ENCODE measurements at places on chromosomes 4 and X.

DNA sequence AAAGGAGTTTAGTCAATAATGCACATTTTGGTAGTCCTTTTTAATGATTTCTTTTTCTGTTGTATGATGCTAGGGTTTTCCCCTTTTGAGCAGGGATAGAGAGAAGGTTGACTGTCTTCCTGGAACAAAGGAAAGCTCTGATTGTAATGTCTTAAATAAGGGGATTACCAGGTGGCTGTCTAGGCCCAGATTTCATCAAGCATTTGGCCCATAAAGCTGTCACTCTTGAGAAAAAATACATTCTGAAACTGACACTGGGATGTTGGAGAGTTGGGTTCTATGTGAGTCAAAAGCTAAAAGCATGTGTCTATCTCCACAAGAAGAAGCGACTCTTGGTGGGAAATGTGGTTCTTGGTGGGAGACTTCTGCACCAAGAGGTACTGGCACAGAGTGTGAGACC, 26.4 kb downstream of the KIAA1210 start:
- no peaks in the 10 kb centered on the region for H3K4me1 ChIP-seq
- no peak overlapping the region for H3K4me3 ChIP-seq
- H3K27me3 ChIP-seq, result no peaks in the 10 kb centered on the region
- H3K36me3 ChIP-seq, result no peaks in the 10 kb centered on the region

GRCh38 chrX:13797512-13797911, 19.4 kb downstream of the GPM6B start:
- no peak for DNase-seq
- H3K27ac ChIP-seq, result no peak overlapping the region
- no peaks in the 10 kb centered on the region for H3K27me3 ChIP-seq

DNA sequence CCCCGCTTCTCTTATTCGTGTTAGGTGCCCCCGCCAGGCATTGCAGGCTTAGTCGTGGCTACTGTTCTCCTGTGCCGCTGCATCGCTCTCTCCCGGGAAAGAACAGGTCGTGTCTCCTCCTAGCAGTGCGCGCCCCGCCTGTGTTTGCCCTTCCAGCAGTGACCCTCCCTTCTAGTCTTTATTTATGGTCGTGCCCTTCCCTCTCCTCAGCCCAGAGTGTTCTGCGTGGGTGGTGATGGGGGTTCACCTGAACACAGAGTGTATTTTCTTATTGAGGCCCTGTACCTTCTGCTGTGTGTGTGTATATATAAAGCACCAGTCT, 15.2 kb downstream of the USP11 start:
- H3K4me1 ChIP-seq, result no peaks in the 10 kb centered on the region
- no peak overlapping the region for H3K27ac ChIP-seq
- H3K27me3 ChIP-seq, result no peaks in the 10 kb centered on the region
- H3K36me3 ChIP-seq, result no peaks in the 10 kb centered on the region

DNA sequence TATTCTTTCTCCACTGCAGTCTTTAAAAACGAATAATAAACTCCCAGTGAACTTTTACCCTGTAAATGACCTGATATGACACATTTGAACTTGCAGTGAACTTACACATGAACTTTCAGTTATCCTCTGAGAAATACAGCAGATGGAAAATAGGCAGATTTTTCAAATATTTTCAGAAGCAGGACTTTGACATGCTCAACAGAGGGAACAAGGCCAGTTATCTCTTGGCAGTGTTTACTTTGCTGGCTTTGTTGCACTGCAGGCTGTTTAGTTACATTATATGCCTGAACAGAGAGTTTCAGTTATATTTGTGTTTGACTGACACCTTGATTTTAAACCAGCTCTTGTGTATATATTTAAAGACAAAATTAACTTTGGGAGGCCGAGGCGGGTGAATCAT, 47.6 kb upstream of the FGG start:
- no peak for DNase-seq
- no peaks in the 10 kb centered on the region for H3K36me3 ChIP-seq
- no peak overlapping the region for H3K27ac ChIP-seq

DNA sequence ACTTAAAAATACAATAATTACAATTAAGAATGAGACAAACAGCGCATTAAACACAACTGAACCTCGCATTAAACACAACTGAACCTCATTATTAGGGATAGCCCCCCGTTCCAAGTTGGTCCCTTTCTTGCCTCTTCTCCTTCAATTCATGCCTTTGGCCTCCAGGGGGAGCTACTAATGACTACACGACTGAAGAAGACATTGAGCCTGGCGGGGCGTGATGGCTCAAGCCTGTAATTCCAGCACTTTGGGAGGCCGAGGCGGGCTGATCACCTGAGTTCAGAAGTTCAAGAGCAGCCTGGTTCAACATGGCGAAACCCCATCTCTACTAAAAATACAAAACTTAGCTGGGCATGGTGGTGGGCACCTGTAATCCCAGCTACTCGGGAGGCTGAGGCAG, 56.4 kb upstream of the NWD2 start:
- no peaks in the 10 kb centered on the region for H3K4me1 ChIP-seq
- no peak for DNase-seq
- no peaks in the 10 kb centered on the region for H3K36me3 ChIP-seq
- H3K27me3 ChIP-seq, result no peaks in the 10 kb centered on the region

GRCh38 chr4:139794158-139794954, 128.7 kb downstream of the MGST2 start:
- H3K27ac ChIP-seq, result no peak overlapping the region
- H3K27me3 ChIP-seq, result no peaks in the 10 kb centered on the region
- no peak for DNase-seq
- H3K36me3 ChIP-seq, result no peaks in the 10 kb centered on the region

DNA sequence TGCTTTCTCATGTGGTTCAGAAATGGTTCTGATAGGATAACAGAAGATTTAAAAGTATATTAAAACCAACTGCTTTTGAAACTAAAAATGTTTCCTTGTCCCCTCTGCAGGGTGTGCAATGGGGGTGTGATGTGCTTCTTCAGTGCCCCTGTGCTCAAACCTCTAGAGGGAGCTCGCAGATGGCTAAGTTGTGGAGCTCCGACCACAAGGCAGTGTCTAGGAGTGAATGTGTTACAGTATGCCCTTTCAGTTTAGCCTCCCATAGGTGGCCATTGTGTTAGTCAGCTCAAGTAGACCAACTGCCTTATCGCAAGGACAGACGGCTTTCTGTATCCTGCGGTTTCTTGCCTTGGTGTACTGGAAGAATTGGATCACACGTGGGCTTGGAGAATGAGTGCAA, 130.5 kb downstream of the TENT5D start:
- H3K4me1 ChIP-seq, result no peaks in the 10 kb centered on the region
- no peak overlapping the region for H3K4me3 ChIP-seq
- DNase-seq, result no peak
- no peaks in the 10 kb centered on the region for H3K36me3 ChIP-seq

DNA sequence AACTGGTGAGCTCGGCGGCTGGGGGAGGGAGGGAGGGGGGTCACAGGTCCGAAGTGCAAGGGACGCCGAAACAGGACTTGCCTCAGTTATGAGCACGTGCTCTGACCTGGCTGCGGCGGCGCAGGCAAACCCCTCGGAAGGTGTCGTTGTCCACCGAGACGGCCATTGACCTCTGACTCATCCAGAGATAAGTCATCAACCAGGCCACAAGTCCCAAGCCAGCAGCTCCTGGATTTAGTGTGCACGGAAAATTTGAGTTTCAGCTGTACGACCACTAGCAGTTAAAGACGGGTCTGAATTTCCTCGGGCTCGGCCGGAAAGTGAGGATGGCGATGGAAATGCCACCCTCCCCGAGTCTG, 674 bp downstream of the SH3D19 start:
- no peaks in the 10 kb centered on the region for H3K36me3 ChIP-seq
- H3K27me3 ChIP-seq, result no peaks in the 10 kb centered on the region
- peak overlapping the region; percentile 60 for H3K4me3 ChIP-seq
- peak overlapping the region; percentile 98 for H3K27ac ChIP-seq
- DNase-seq, result peak; percentile 78

DNA sequence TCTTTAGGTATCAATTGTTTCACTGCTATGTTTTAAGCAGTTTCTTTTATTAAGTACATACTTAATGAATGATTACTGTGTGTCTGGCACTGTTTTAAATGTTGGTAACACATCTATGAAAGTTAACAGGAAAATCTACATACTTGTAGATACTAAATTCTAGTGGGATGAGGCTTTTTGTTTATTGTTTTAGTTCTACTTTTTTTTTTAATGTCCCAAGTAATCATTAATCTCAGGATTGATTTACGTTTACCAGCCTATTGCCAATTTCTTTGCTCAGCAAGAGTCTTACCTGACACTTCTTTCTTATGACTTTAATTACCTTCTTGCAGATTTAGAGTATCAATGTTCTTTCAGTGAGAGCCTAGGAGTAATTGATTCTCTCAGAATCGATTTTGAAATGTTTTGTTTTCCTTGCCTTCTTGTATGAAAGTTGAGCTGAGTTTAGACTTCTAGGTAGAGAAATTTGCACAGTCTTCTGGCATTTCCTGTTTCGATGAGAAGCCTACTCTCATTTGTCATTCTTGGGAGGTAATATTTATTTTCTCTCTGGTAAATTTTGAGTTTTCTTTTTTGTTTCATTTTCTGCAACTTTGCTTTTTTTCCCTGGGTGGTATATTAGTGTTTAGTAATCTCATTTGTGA, 235.2 kb upstream of the ANKRD50 start:
- no peak overlapping the region for H3K4me3 ChIP-seq
- no peaks in the 10 kb centered on the region for H3K36me3 ChIP-seq
- no peaks in the 10 kb centered on the region for H3K4me1 ChIP-seq
- H3K27ac ChIP-seq, result no peak overlapping the region
- no peaks in the 10 kb centered on the region for H3K27me3 ChIP-seq

DNA sequence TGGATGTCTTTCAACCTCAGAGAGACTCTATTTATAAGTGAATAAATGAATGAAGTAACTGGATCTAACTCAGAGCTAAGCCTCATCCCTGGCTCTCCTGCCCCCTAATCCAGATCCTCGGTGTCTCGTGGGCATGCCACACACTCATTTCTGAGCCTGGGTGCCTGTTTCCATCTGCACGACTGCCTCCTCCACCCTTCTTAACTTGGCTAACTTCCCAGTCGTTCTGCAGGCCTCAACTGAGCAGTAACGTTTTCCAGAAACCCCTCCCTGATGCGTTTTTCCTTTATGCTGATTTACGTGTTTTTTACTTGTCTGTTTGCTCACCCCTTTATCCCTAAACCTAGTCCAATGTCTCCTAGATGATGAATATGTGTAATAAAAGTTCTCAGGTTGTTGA, 186.9 kb upstream of the HS3ST1 start:
- no peaks in the 10 kb centered on the region for H3K36me3 ChIP-seq
- no peak for DNase-seq
- H3K27me3 ChIP-seq, result no peaks in the 10 kb centered on the region
- H3K4me3 ChIP-seq, result no peak overlapping the region
- no peak overlapping the region for H3K27ac ChIP-seq

All from transverse colon (tissue), 4 donors.